Left hindlimb (tissue), 1 donor: ENCODE measurements at places on chromosomes 6 and 20.

DNA sequence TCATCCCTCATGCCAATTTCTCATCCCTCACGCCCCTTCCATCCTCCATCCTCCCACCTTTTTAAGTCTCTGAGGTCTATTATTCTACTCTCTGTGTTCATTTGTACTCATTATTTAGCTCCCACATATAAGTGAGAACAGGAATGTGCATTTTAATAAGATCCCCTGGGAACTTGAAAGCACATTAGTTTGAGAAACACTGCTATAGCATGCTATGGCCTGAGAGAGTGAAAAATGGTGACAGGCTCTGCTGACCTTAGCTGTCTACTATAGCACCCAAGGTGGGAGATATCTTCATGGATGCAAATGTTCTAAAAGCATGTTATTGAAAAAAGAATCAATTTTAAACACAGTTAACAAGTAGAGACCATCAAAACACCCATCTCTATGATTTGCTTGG, 712.0 kb downstream of the TFAP2A start:
- DNase-seq: no peak

GRCh38 chr20:61940491-61940890, 125.2 kb downstream of the TAF4 start:
- DNase-seq: no peak

DNA sequence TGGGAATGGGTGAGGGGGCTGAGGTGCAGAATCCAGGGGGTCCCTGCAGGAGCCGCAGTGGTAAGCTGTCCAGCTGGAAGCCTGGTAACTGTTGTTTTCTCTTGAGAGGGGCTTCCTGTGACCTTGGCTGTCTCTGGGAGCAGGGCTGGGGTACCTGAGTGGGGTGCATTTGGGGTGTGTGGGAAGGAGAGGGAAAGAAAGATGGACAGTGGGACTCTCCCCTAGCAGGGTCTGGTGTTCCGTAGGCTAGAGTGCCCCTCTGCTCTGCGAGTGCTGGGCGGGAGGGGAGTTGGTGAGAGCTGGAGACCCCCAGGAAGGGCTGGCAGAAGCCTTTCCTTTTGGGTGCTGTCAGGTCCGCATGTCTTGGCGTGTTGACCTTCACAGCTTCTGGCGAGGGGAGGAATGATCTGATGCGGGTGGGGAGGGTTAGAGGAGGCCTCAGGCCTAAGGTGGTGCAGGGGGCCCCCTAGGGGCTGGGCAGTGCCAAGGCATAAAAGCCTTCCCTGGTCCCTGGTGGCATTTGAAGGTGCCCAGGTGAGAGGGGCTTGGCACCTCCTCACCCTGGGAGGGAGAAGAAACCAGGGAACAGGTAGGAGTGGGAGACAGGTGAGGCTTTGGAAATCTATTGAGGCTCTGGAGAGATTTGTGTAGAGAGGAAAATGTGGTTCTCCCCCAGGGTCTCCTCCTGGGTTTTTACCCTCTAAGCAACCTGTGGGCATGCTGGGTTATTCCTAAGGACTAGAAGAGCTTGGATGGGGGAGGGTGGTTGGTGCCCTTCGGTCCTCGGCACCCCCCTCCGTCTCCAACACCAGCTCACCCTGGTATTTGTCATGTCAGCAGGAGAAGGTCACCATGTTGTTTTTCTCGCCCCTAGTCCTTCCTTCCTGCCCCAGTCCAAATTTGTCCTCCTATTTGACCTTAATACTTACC, 3.3 kb downstream of the VEGFA start:
- DNase-seq: peak; percentile 34

DNA sequence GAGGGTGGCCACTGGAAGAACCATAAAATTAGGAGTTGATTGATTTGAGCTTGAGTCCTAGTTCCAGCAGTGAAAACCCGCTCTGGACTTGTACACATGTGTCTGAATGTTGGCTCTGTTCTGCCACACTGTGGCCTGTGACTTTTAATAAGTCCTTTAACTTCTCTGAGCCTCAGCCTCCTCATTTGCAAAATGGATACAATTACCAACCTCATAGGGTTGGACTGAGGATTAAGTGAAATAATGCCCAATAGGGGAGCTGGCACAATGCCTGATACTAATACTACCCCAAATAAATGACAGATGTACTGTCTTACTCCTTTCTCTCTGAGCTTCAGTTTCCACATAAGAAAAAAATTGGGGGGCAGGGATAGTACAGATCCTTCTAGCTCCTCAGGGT, 92.6 kb upstream of the RIPOR2 start:
- DNase-seq: no peak

- DNase-seq: no peak
Measured at GRCh38 chr6:5080574-5080973, 4.6 kb upstream of the PPP1R3G start.
